Glutamatergic neuron (in vitro differentiated cells): ENCODE measurements at places on chromosomes 12 and 14.

- no peak for DNase-seq
Observed at GRCh38 chr12:82760423-82760822, 73.7 kb downstream of the TMTC2 start.

- no peak for DNase-seq
Observed at GRCh38 chr12:113059071-113059595, 2.6 kb downstream of the DTX1 start.

- DNase-seq: no peak
Observed at GRCh38 chr14:34012978-34013720, 62.3 kb upstream of the EGLN3 start.

DNA sequence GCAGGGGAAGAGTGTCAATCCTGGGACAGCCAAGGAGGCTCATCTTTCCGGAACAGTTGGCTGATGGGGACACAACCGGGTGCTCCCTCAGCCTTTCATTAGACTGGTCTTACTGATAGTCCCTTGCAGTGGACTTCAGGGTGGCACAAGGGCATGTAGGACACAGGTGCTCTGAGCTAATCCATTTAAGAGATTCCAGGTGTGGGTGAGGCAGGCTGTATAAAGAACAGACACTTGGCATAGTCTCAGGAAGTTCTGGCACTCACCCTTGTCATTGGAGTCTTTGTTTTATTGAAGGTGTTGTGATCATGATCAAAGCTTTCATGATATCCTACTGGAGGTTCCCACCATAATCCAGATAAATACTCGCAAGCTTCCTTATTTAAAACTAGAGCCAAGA, 341.6 kb downstream of the EMP1 start:
- DNase-seq: no peak

- no peak for DNase-seq
Observed at GRCh38 chr12:69644511-69644910, 33.8 kb upstream of the LRRC10 start.

DNA sequence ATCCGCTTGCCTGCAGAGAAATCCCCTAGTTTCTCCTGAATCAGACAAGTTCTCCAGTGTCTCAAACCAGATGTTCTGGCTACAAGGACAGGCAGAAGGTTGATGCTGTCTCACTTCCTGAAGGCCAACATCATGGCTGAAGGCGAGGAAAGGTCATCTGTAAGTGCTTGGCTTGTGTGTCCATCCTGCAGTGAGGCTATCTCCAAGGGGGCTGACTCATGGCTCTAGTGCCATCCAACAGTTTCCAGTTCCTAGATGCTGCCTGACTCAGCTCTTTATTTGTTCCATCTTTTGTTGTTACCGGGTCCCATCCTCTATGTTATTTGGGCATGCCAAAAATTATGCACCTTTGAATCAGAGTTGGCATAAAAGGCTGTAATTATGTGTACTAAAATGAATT, 232.1 kb upstream of the TBX3 start:
- no peak for DNase-seq

GRCh38 chr14:97158102-97158501, 360.9 kb downstream of the VRK1 start:
- no peak for DNase-seq

DNA sequence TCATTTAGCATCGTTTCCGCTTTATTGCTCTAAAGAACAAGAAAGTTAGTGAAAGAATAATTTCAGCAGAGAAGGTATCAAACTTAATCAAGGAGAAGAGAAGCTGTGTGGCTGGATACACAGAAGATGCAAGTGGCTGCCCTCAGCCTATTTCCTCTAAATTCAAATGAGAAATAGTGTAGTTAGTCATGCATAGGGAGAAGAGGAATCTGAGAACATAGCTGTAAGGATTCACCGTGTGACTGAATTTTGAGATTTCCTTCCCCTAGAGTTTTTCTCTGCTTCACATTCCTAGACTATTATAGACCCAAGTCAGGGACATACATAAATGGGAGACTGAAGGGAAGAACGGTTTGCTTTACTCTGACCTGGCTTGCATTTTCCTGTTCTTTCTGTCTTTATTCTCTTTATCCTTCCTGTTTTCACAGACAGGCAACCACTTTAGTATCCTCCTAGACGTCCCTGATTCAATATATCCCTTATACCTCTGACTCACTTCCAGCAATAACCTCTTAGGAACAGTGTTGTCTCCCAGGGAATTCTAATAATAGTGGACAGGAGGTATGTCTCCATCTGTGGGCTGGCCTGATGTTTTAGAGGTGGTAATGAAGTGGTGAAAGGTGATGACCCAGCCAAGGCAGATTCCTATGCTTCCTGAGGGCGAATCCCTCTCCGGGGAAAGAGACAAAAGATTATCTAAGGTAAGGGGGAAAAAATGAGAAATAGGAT, 7.0 kb downstream of the RNASE10 start:
- DNase-seq: no peak

- no peak for DNase-seq
Observed at GRCh38 chr14:99234355-99234754, 37.6 kb downstream of the BCL11B start.

DNA sequence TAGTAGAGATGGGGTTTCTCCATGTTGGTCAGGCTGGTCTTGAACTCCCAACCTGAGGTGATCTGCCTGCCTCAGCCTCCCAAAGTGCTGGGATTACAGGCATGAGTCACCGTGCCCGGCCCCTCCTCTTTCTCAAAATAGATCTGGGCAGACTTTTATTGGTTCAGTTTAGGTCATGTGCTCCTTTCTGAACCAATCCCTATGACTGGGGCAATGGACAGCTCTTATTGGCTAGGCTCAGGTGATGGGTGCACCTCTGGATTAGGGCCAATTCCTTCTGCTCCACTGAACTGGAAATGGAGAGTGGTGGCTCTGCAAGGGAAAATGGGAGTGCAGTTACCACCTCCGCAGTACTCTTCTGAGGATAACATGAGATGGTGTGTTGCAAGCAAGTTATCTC, 6.2 kb upstream of the ATP6V0A2 start:
- DNase-seq: no peak

DNA sequence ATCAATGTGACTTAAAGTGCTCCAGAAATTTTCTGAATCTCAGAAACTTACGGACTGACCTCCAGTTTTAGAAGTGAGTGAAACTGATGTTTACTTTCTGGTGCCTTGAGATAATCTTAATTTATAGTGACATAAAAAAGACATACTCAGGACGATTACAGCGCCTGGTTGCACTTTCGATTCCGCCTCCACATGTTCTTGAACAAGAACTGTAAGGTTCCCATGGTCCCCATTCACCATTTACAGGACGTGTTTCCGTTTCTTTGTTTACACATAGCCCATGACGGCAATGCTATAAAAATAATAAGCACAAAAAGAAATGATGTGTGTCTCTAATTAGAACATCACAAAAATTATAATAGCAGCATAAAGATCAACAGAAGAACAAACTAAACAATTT, 98.2 kb downstream of the ADAMTS20 start:
- no peak for DNase-seq

DNA sequence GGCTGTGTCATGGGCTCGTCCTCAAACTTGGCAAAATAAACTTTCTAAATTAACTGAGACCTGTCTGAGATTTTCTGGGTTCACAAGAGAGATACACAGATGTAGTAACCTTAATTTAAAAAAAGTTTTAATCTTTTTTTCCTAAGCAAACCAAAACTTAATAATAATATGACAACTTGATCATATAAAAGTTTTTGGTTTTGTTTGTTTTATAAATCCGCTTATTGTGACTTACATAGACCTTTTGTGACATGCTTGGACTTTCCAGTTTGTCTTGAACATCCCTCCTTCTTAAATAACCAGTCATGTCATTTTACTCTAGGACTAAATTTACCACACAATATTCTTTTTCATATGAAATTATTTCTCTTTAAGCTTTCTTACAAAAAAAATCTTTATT, 8.5 kb downstream of the RDH12 start:
- DNase-seq: no peak

DNA sequence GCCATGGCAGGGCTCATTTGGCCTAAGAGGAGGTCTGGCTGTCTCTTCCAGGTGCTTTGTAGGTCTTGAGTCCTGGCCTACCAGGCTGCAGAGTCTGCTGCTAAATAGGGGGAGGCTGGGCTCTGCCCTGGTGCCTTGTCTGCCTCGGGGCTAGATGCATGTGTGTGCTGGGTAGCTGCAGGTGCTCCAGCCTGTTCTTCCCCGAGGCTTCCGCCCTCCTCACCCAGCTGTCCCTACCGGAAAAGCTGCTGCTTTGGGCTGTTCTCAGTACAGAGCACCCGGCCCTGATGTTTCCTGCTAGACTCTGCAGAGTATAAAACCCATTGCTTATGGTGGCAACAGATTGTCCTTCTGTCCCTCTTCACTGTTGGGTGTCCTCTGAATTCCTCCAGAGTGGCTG, 37.7 kb downstream of the RAB35 start:
- DNase-seq: no peak

GRCh38 chr14:75044752-75045151, 6.5 kb downstream of the MLH3 start:
- no peak for DNase-seq

DNA sequence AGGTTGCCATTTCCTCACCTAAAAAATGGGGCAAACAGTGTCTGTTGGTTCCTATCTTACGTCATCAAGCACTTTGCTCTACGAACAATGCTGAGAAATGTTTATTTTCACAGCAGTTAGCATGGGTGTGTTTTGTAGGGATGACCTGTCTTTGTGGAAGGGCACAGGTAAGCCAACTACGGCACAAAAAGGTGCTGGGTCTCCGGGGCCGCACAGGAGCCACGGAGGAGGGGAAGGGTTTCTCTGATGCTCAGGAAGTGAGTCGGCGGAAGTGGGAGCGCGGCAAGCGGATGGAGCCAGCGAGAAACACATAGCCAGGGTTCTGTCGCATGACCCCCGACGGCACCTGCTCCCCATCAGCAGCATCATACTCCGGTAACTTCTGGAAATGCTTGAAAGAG, 65.6 kb upstream of the TCL1B start:
- no peak for DNase-seq

DNA sequence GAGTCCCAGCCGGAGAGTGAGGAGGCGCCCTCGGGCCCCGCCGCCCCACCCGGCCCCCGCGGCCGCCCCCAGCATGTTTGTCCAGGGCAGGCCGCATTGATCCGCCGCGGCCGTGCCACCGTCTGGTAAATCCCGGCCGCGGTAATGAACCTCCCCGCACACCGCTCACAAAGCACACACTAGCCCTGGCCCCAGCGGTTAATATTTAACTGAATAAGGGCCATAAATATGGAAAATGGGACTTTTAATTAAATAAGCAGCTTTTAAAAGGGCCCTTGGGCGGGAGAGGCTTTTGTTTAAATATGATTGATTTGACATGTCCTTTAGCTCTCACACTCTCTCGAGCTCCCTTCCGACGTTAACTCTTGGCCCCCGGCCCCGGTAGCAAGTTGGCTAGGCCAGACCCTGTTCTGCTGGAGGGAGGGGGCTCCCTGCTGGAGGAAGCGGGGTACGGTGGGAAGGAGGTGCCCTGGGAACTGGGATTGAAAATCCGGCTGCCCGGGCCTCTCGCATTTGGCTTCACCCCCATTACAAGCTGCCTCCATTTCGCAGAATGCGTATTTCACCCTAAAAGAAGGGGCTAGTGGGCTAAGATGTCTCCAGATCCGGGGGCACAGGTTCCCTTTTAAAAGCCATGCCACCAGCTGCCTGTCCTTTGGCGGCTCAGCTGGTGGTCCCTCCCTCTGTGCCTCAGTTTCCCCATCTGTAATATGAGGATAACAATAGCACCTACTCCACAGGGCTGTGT, 199.8 kb downstream of the RBM19 start:
- DNase-seq: no peak

DNA sequence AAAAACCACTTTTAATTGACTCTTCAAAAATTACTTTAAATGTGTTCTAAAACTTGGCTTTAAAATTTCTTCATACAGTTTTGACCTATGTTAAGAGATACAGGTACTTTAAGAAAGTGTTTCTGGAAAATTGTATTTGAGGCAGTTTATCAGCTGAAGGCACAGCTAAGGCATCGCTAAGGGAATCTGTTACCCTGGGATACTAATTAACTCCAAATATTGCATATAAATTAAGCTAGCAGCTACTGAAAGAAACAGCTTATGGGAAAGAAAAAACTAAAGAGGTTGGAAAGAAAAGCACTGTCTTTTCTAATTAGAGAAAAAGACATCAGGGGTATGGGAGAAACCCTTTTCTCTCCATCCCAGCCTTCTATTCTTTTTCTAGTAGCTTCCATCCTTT, 134.1 kb upstream of the SLC35F4 start:
- no peak for DNase-seq

- DNase-seq: no peak
Observed at GRCh38 chr14:99057576-99058083, 214.4 kb downstream of the BCL11B start.

- DNase-seq: no peak
Observed at GRCh38 chr14:49851813-49852212, 775 bp downstream of the NEMF start.

- DNase-seq: no peak
Observed at GRCh38 chr12:21852251-21852650, 77.7 kb upstream of the KCNJ8 start.

DNA sequence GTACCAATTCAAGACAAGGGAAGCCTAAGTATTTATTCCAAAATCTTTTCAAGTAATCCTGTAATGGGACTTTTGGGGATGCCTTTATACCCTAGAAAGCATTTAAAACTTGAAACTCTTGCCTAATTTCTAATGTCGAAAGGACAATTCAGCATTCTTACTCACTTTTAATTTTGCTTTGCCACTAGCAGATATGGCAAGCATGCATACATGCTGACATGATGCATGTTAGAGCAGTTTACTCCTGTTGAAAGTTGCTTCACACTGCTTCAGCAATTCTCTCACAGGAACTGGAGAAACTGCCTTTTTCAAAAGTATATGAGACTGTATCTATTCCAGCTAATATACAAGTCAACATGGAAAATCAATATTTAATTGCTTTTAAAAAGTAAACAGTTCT, 79.9 kb downstream of the TAOK3 start:
- no peak for DNase-seq

DNA sequence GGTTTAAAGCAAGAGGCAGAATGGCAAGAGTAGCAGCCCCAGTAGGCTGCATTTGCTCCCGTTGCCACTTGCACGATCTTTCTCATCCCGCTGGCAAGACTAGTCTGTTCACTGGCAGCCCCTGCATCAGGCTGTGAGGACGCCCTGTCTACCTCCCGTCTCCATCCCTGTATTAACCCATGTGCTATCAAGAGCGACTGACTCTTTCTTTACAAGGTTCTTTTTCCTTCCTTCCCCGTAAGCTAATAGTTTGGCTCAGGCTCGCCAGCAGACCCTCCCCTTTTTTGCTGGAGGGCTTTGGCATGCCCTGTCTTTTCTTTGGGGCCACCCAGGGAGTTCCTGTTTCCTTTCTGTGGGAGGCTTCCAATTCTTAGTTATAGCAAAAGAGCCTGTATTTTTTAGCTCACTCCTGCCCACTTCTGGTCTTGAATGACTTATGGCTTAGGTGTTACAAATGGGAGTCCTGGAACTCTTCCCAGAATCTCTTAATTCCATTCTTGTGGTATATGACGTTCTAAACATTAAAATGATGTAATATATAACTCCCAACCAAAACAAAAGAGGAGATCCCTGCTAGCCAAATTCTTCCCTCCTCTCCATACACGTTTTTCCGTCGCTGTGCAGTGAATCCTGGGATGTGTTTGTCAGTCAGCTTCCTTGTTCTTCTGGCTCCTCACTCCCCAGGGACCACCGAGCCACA, 149.0 kb downstream of the PRKCH start:
- peak; percentile 38 for DNase-seq

- DNase-seq: no peak
Observed at GRCh38 chr14:59819446-59820088, 51.0 kb downstream of the RTN1 start.

GRCh38 chr14:62029569-62029924, 267.3 kb downstream of the SNAPC1 start:
- no peak for DNase-seq

GRCh38 chr12:79517363-79517762, 173.4 kb downstream of the PAWR start:
- no peak for DNase-seq
